ENCODE measurements at places on chromosomes 7 and 10.
A peak's percentile ranks its signal among the peaks of the same experiment; 100 is the strongest.

DNA sequence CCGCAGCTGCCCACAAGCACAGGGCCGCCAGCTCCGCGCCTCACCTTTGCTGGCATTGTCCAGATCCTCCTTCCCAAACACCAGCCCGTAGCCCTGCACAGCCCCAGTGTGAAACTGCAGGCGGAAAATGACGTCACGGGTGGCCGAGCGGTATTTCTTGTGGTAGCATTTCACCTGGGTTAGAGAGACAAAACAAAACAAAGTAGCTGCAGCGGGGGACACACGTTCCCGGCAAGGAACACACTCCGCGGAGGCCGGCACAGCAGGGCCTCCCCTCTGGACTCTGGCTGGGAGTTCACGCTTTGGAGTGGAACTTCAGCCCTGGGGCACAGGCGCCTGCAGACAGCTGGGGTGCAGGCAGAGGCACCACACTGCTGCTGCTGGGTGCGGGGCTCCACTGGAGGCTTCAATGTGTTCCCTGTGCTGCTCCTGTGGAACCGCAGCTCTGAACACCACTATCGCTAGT lies 181.1 kb downstream of the TNS3 start:
- peak; percentile 37 for DNase-seq

DNA sequence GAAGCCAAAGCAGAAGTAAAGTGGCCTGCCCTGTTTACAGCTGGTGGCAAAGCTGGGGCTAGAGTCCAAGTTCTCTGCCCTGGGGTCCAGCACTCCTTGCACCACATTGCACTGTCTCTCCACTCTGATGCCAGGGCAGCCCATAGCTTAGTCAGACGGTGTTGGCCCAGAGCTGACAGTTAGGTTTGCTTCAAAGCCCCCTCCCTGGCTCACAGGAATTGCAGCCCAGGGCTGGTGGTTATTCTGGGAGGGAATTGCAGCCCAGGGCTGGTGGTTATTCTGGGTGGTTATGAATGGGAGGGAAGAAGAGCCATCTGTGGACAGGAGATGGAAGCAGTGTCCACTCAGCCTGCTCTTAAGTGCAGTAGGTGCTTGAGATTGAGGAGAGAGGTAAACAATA lies 88.9 kb downstream of the SCRN1 start:
- no peak for DNase-seq

DNA sequence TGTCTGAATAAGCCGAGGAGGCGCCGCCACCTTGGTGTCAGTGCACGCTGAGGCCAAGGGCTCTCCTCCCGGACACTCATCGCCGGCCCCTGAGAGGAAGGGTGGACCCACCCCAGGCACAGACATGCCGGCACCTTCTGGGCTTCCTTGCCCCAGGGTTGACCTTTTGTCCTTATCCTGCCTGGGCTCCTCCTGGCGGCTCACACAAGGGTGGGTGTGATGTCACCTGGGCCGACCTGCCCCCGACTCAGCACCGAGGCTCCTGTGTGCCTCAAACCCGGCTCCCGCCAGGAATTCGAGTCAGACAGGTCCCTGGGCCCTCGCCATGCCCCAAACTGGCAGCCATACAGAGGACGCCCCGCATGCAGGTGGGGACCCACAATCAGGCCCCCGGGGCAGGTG lies 17.7 kb upstream of the CFAP46 start:
- DNase-seq, result no peak

DNA sequence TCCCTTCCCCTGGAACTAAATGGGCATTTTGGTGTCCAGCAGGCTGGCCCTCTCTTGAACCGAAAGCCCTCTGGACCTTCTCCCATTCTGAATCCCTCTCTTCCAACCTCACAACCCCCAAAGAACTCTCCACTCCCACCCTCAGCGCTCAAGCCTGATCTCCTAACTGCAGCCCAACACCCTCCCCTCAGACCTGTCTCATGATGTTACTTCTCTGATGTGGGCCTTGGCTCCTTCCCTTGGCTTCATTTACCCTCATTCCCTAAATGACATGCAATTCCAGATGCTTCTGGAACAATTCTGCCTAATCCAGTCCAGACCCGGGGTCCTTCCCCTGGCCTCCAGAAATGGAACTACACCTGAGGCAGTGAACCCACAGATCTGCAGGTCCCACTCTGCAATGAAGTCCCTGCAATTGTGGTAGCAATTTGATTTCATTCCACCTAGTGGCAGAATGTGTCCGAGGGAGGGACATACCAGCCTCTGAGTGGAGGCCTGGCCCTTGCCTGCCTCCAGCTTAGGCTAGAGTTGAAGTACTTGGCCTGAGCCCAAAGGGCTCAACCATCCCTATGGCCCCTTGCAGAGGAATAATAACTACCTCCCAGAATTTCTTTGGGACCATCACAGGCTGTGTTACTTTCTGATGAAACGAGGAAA lies 4.1 kb upstream of the CEP41 start:
- no peak for DNase-seq

GRCh38 chr7:99036546-99037111 lies 107.3 kb downstream of the SMURF1 start:
- no peak for DNase-seq

GRCh38 chr10:126634347-126634746 lies 36.1 kb downstream of the C10orf90 start:
- DNase-seq, result no peak

GRCh38 chr10:122158362-122158761 lies 112.7 kb upstream of the BTBD16 start:
- DNase-seq, result no peak

DNA sequence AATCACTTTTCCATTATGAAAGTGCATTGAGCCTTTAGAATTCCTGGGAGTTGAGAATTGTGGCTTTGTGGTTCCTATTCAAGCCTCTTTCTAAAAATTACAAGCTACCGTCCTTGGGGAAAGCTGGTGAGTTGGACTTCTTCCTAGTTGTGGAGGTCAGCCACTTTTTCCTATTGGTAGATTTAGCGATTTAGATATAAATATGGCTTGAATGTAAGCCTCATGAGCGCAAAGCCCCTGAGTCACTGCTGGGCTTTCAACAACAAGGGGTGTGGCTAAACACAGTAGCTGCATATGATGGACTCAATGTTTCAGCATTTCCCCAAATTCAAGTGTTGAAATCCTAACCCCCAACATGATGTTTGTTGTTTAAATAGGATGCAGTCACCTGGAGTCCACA lies 150.0 kb upstream of the IGFBP3 start:
- no peak for DNase-seq

- DNase-seq, result peak; percentile 52
These were observed 19.5 kb downstream of the TSPAN33 start for GRCh38 chr7:129163875-129164544.

- no peak for DNase-seq
These were observed 746.5 kb downstream of the AUTS2 start for GRCh38 chr7:70344726-70345125.

GRCh38 chr7:7953806-7954205 lies 14.8 kb upstream of the GLCCI1 start:
- no peak for DNase-seq

DNA sequence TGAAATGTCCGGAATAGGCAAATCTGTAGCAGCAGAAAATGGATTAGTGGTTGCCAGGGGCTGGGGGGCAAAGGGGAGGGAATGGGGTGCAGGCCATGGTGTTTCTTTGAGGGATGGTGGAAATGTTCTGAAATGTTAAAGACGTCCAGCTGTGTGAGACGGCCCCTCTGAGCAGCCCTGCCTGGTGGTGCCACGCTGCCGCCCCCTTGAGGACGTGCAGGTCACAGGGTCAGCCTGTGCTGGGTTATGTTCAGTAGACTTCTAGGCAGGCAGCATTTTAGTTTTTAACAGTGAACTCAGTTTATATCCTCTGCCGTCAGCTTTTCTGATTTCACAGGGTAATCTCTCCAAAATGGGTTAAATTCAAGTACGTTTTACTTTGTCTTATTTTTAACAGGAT lies 9.4 kb downstream of the NUB1 start:
- DNase-seq, result peak; percentile 58

- DNase-seq, result no peak
These were observed 212.5 kb upstream of the CELF2 start for GRCh38 chr10:10804998-10805740.

DNA sequence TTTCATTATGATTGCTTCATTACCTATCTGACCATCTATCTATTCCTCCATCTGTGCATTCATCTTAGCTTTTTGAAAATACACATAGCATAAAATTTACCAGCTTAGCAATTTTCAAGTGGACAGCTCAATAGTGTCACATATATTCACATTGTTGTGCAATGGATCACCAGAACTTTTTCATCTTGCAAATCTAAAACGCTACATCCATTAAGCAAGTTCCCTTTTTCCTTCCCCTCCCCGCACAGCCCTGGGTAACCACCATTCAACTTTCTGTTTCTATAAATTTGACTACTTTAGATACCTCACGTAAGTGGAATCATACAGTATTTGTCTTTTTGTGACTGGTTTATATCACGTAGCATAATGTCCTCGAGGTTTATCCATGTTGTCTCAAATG lies 78.0 kb upstream of the ADRB1 start:
- no peak for DNase-seq

- no peak for DNase-seq
These were observed 29.9 kb downstream of the EN2 start for GRCh38 chr7:155487509-155488482.

DNA sequence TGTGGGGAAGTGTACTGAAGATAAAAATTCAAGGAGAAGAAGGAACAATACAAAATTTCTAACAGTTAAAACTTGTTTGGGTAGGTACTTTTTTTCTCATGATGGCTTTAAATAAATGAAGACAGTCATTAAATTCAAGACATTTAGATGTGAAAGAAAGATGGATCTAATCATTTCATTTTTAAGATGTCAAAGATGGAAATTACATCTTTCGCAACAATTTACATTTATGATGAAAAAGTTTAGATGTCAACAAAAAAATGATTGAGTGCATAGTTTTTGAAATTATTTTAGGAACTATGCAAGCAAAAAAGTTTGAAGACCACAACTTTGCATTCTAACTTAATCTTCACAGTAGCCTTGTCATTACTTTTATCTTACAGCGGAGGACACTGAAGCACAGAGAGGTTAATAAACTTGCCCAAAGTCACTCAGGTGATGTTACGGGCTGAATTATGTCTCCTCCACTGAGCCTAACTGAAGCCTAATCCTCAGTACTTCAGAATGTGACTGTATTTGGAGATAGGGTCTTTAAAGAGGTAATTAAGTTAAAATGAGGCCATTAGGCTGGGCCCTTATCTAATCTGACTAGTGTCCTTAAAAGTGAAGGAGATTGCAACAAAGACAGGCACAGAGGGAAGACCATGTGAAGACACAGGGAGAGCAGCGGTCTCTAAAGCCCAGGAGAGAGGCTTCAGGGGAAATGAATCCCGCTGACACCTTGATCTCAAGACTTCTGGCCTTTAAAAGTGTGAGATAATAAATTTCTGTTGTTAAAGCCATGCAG lies 48.2 kb downstream of the VSTM4 start:
- no peak for DNase-seq

- no peak for DNase-seq
These were observed 53.7 kb downstream of the KIF5B start for GRCh38 chr10:32002531-32002930.

GRCh38 chr7:119562839-119563238 lies 710.1 kb upstream of the KCND2 start:
- no peak for DNase-seq

- DNase-seq, result no peak
These were observed 257.8 kb upstream of the ZNF32 start for GRCh38 chr10:43906490-43906889.

DNA sequence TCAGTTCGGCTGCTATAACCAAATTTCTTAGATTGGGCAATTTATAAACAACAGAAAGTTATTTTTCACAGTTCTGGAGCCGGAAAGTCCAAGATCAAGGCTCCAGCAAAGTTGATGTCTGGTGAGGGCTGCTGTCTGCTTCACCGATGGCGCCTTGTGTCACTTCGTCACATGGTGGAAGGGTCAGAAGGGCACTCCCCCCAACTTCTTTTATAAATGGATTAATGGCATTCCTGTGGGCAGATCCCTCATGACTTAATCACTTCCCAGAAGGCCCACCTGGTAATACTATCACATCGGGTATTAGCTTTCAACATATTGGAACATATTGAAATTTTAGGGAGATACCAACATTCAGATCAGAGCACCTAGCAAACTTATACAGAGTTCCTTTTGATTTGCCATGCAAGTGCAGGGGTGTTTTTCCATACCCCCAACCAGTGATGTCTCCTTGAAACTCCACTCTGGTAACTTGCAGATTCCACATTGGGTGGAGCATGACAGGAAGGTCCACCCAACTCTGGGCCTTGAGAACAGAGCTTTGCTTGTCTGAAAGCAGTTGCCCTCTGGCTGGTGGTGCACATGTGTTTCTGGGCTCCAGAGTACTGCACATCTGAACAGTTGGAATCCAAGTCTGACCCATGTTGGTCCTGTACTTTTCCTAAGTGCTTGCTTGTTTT lies 85.1 kb upstream of the KMT2E start:
- DNase-seq, result no peak

DNA sequence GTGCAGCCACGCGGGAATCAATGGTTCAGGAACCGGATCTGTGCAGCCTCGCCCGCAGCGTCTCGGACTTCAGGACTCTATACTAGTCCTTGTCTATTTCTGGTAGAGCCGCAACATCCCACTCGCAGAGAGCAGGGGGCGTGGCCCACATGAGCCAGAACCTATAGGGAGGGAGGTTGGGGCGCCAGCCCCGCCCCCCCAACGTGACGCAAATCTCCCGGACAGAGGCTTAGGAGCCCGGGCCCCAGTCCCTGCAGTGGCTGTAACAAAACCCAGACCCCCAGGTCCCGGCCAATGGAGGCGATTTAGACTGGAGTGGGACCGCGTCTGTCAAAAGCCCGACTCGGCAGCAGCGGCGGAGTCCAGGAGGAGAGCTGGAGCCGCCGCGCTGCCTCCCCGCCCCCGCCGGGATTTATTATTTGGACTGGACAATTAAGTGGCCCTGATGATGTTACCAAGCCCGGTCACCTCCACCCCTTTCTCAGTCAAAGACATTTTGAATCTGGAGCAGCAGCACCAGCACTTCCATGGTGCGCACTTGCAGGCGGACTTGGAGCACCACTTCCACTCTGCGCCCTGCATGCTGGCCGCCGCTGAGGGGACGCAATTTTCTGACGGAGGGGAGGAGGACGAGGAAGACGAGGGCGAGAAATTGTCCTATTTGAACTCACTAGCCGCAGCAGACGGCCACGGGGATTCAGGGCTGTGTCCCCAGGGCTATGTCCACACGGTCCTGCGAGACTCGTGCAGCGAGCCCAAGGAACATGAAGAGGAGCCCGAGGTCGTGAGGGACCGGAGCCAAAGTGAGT lies at the start of gene NKX2-3:
TSS of gene NKX2-3 (plus strand) at position 256 of the 809 bp plus-strand sequence. CDS start at position 446, 190 bp downstream.
- peak; percentile 45 for DNase-seq
